ENCODE measurements at places on chromosomes 4 and X.

DNA sequence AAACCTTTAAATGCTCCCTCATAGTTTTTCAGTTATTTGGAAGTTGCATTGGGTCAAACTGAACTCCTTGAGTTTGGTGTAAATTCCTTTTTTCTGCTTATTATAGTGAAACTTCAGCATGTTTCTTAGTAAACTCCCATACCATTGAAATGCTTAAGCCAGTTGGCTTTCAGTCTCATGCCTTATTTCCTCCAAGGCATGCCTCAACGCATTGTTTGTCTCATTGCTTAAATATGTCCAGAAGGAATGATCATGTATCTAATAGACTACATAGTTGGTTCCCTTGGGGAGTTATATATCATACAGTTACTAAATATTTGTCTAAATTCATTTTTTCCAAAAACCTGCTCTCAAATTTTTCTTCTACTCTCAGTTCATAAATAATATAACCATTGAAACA is 114.0 kb downstream of the STOX2 start:
- DNase-seq, result no peak

DNA sequence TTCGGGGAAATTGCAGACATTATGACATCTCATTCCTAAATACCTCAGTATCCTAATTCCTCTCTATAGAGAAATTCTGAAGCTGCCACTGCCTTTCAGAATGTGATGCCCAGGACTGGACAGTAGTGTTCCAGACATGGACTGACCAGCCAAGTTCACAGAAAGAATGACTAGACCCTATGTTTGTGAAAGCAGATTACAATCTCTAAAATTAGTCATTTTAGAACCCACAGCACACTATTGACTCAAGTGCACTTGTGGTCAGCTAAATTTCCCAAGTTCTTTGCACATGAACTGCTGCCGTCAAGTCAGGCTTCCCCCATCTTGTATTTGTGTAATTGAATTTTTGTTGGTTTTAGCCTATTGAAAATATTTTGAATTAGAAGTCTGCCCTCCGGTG is 81.0 kb upstream of the ESX1 start:
- no peak for DNase-seq

- no peak for DNase-seq
These were observed 157.4 kb downstream of the HS3ST1 start for GRCh38 chr4:11271263-11271662.

GRCh38 chr4:11468901-11469300 is 40.2 kb upstream of the HS3ST1 start:
- no peak for DNase-seq
